Suprapubic skin (tissue), 4 donors: ENCODE measurements at places on chromosomes 5 and 9.
A peak's percentile ranks its signal among the peaks of the same experiment; 100 is the strongest.

GRCh38 chr9:73056245-73056644 is 95.4 kb upstream of the ANXA1 start:
- H3K4me3 ChIP-seq: no peak overlapping the region
- H3K27me3 ChIP-seq: no peaks in the 10 kb centered on the region
- H3K27ac ChIP-seq: no peak overlapping the region
- no peaks in the 10 kb centered on the region for H3K36me3 ChIP-seq

GRCh38 chr9:128370367-128370751 is 815 bp upstream of the URM1 start:
- no peaks in the 10 kb centered on the region for H3K27me3 ChIP-seq
- no peak for DNase-seq
- H3K4me3 ChIP-seq: peak overlapping the region; percentile 62
- H3K36me3 ChIP-seq: peaks cover 14% of the 10 kb centered on the region

DNA sequence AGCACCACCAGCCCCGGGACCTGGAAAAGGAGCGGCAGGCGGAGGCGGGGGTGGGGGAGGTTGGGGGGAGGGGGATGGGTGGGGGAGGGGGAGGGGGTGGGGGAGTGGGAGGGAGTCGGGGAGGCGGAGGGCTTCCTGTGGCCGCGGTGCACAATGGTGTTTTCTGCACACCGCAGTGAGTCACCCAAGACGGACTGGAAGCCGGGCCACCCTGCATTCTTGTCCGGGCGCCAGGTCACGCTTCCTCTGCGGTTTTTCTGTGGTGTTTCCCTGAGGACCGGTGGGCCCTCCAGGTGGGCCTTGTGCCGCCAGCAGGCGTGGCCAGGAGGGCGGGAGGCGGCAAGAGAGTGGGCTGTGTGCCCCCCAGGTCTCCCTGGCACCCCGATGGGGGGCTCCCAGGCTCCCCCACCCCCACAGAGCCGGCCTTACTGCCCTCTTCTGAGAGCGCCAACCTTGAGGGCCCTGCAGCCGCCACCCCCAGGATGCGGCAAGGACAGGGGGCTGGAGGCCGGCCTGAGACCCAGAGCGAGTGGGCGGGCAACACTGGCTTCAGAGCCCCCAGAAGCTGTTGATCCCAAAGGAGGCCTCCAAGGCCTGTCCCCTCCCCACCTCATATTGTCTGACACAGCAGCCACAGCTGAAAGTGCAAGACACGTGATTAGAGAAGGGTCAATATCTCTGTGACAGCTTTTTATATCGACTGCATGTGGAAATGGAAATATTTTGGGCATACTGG is 11.1 kb downstream of the EXD3 start:
- peaks cover 32% of the 10 kb centered on the region for H3K4me1 ChIP-seq
- H3K36me3 ChIP-seq: no peaks in the 10 kb centered on the region
- no peak for DNase-seq
- H3K27me3 ChIP-seq: no peaks in the 10 kb centered on the region
- H3K4me3 ChIP-seq: peak overlapping the region; percentile 11
- peak overlapping the region; percentile 60 for H3K27ac ChIP-seq

DNA sequence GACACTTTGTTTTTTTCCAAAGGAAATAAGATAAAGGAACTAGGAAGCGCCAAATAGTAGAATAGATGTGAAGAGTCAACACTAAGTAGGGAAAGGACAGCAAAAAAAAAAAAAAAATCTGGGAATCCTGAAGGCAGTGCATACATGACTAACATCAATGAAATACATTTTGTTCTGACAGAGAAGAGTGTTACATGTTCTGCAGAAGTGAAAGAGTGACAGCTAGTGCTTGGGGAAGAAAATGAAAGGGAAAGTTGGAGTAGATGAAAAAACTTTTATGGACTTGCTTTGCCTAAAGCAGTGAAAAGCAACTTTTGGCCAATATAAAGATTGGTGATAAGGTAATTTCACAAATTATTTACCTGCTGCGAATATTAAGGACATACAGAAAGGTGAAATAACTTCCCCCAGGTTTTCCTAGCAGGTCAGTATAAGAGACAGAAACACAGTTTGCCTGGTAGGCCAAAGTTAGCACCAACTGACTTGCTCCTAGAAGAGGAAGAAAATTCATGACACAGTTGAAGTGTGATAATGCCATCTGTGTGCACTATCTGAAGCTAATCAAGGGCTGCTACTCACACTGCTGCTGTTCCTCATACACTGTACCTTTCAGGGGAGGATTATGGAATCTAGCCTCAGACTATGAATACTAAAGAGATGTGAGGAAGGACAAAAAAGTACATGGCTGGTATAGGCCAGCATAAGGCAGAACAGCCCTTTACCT is 38.6 kb downstream of the RANBP6 start:
- no peak overlapping the region for H3K27ac ChIP-seq
- H3K36me3 ChIP-seq: peaks cover 12% of the 10 kb centered on the region
- no peak overlapping the region for H3K4me3 ChIP-seq
- no peak for DNase-seq
- peaks cover 5% of the 10 kb centered on the region for H3K4me1 ChIP-seq

GRCh38 chr5:147454996-147455677 is 54.7 kb downstream of the DPYSL3 start:
- H3K27ac ChIP-seq: peak overlapping the region; percentile 88
- H3K36me3 ChIP-seq: no peaks in the 10 kb centered on the region
- peaks cover 43% of the 10 kb centered on the region for H3K4me1 ChIP-seq

DNA sequence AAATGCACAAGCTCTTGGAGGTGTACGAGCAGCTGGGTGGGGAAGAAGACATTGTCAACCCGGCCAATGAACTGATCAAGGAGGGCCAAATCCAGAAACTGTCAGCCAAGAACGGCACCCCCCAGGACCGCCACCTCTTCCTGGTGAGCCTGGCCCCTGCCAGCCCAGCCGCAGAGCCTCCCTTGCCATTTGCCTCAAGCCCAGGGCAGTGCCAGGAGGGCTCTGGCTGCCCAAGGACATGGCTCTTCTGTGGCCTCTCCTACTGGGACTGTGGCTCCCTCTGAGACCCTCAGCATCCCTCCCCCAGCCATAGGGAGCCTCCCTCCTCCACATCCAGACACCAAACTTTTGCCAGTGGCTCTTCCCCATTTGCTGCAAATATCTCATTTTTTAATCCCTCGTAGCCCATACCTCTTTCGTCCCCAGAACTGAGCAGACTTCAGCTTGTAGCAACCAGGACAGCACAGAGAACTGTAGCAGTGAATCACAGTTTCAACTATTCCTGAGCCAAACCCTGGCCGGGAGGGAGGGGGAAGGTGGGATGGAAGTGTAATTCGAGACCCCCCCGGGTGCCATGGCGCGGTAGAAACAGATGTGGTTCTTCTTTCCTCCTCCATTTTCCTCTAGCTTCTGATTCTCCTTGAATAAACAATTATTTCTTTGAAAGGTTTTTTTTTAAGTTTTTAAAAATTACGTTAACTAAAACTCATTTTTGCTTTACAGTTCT is 44.5 kb upstream of the SUSD3 start:
- H3K27me3 ChIP-seq: no peaks in the 10 kb centered on the region
- H3K4me1 ChIP-seq: no peaks in the 10 kb centered on the region
- peak; percentile 61 for DNase-seq

DNA sequence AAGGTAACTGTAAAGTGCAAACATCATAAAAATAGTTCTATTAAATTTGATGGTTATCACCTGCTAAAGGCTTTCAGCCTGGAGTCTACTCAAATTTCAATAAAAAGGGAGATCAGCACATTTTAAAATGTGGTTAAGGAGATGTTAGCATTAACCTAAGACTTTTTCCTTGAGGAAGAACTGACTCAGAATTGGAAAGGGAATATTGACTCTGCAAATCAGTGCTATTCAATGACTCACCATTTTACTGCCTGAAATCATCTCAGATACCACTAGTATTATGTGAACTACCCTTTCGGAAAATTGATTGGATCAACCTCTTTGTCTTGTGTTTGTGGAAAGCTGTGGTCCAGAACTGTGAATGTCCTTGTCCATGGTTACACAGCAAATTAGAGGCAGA is 113.3 kb downstream of the ADRB2 start:
- no peak for DNase-seq
- H3K36me3 ChIP-seq: no peaks in the 10 kb centered on the region
- peaks cover 9% of the 10 kb centered on the region for H3K4me1 ChIP-seq
- H3K27me3 ChIP-seq: no peaks in the 10 kb centered on the region
- H3K4me3 ChIP-seq: no peak overlapping the region

GRCh38 chr5:142669477-142669876 is 16.4 kb downstream of the FGF1 start:
- H3K27ac ChIP-seq: no peak overlapping the region
- H3K4me1 ChIP-seq: no peaks in the 10 kb centered on the region
- H3K4me3 ChIP-seq: no peak overlapping the region
- DNase-seq: no peak

- H3K27ac ChIP-seq: no peak overlapping the region
- H3K27me3 ChIP-seq: no peaks in the 10 kb centered on the region
- no peaks in the 10 kb centered on the region for H3K4me1 ChIP-seq
These were observed 63.1 kb upstream of the EPB41L4B start for GRCh38 chr9:109383947-109384346.

DNA sequence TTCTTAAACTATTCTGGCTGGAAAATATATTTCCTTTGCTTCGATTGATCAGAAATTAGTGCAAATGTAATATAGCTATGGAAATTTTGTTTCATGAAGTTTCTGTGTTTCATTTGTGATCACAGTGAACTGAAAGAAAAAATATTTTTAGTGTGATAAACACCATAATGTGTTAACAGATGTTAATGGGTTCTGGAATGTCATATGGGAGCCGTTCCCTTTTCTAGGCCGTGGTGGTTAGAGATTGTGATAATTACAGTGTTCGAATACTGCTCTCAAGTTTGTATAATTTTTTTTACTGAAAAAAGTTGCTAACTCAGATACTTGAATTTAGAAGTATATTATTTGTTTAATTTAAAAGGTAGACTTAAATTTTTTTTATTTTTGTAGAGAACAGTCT is 19.3 kb downstream of the GAPVD1 start:
- no peaks in the 10 kb centered on the region for H3K4me1 ChIP-seq
- no peaks in the 10 kb centered on the region for H3K36me3 ChIP-seq
- H3K27ac ChIP-seq: no peak overlapping the region

GRCh38 chr5:67341478-67341877 is 144.9 kb upstream of the CD180 start:
- no peak overlapping the region for H3K27ac ChIP-seq
- no peak for DNase-seq
- no peaks in the 10 kb centered on the region for H3K4me1 ChIP-seq
- no peaks in the 10 kb centered on the region for H3K36me3 ChIP-seq
- no peak overlapping the region for H3K4me3 ChIP-seq

DNA sequence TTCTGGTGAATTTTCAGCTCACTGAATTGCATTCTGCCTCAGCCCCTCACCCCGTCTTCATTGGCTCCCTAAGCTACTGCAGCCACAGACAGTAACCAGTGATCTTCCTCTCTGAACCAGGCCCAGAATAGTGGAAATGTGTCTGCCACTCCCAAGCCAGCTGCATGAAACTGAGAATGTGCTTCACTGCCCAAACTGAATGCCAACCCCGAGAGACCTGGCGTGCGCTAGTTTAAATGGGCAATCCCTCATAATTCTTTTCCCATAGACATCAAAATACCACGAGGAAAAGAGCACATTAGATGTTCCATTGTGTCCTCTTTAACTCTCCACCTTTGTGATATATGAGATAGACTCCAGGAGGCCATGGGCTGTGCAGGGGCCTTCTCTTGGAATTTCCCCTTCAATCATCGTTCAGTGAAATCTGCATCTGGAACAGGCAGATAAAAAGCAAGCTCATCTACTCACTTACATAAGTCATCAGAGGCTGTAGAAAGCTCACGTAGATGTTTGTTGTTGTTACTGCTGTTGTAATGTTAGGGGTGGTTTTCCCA is 320.2 kb downstream of the NFIB start:
- H3K4me3 ChIP-seq: no peak overlapping the region
- no peaks in the 10 kb centered on the region for H3K27me3 ChIP-seq
- DNase-seq: no peak
- H3K36me3 ChIP-seq: no peaks in the 10 kb centered on the region
- H3K27ac ChIP-seq: no peak overlapping the region
- H3K4me1 ChIP-seq: no peaks in the 10 kb centered on the region

DNA sequence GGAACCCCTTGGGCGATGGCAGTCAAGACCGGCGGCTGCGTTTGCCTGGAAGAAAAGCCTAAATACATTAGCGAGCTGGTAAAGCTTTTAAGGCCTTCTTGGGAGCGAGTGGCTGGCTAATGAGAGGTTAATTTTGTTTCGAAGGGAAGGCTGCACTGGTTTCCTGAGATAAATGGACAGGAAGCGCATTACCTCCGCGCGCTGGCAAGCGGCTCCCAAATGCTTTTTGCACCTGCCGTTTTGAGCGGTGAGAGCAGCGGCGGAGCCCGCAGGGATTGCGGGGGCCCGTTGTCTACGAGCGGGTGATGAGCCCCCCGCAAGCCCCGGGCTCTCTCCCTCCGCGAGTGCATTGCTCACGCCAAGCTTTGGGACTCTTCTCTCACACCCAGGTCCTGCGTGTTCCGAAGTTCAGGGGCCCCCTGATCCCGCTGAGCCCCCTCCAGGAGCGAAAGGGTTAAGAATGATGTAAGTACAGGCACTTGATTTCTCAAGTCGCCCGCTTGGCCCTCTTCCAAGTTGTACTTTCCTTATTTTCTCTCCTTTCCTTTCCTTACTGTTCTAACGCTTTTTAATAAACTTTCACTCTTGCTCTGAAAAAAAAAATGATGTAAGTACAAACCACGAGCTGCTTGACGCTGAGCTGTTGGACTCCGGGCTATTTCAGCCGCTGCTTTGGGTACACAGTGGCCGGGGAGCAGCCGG is 3.1 kb upstream of the RGMB start:
- peaks cover 53% of the 10 kb centered on the region for H3K4me1 ChIP-seq
- peaks cover 4% of the 10 kb centered on the region for H3K27me3 ChIP-seq
- peak overlapping the region; percentile 42 for H3K27ac ChIP-seq

DNA sequence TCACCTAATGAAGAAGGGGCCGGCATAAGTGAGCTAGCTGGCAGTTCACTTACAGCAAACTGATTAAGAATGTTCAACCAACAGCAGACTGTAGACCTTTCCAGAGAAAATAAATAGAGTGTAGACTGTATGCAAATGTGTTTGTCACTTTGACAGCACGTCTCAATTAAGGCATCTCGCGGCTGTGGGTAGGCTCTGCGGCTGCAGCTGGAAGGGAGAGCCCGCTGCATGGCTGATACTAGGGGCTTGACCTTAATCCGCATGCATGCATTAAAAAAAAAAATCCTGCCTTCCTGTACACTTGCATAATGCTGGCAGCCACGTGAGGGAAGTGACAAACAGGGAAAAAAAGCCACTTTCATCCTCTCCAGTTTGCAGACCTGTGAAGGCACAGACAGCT is 82.3 kb downstream of the CRB2 start:
- H3K27ac ChIP-seq: no peak overlapping the region
- H3K4me3 ChIP-seq: no peak overlapping the region
- peaks cover 45% of the 10 kb centered on the region for H3K36me3 ChIP-seq
- H3K27me3 ChIP-seq: no peaks in the 10 kb centered on the region
- DNase-seq: peak; percentile 55
- no peaks in the 10 kb centered on the region for H3K4me1 ChIP-seq

DNA sequence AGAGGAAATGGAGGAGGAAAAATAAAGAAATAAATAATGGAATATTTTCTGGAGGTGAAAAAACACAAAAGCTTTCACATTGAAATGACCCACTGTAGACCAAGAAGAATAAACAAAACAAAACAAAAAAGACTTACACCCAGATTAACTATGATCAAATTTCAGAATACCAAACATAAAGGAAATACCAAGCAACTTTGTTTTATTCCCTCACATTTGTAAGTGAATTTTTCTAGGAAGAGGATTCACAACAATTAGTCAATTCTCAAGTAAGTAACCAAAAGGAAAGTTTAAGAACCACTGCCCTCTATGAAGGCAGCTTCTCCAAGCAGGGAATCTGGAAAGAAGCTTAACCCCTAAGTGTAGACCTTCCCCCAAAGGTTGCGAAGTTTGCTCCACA is 29.6 kb upstream of the B4GALT1 start:
- no peak for DNase-seq
- H3K27ac ChIP-seq: peak overlapping the region; percentile 67
- H3K27me3 ChIP-seq: no peaks in the 10 kb centered on the region
- peaks cover 29% of the 10 kb centered on the region for H3K4me1 ChIP-seq
- no peak overlapping the region for H3K4me3 ChIP-seq
